ENCODE measurements at places on chromosomes 5 and 9.

GRCh38 chr5:96321345-96321744 is 111.7 kb downstream of the PCSK1 start:
- no peak for DNase-seq

GRCh38 chr5:149427374-149427773 is 48.3 kb upstream of the IL17B start:
- DNase-seq: no peak

DNA sequence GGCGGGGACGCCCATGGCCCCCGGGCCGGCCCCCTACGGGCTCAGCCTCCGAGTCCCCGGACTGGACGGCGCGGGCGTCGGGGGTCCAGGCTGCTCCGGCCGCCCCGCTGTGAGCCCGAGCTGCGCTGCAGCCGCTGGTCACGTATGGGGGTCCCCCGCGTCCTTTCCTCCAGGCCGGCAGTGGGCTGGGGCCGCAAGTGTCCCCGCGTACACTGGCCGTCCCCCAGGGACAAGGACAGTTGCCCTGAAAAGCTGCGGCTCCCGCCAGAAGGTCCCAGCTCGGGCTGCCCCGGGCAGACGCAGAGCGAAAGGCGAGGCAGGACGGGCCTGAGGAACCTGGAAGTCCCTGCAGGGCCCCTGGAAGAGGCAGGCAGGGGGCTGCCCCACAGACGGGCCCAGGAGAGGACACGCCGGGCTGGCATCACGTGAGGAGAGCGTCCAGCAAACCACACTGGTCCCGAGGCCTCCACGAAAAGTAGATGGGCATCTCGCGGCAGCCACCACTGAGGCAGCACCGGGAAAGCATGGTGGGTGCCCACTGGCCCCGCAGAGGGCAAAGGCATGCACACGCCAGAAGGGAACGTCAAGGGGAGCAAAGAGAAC is 3.3 kb upstream of the NKD2 start:
- no peak for DNase-seq

- no peak for DNase-seq
These were observed 37.2 kb downstream of the GOLM1 start for GRCh38 chr9:86061972-86062739.

GRCh38 chr5:91464886-91465646 is 81.9 kb upstream of the ARRDC3 start:
- no peak for DNase-seq

GRCh38 chr9:124264823-124265233 is 7.1 kb downstream of the NEK6 start:
- DNase-seq: no peak

- no peak for DNase-seq
These were observed 12.3 kb downstream of the GFPT2 start for GRCh38 chr5:180340856-180341255.

DNA sequence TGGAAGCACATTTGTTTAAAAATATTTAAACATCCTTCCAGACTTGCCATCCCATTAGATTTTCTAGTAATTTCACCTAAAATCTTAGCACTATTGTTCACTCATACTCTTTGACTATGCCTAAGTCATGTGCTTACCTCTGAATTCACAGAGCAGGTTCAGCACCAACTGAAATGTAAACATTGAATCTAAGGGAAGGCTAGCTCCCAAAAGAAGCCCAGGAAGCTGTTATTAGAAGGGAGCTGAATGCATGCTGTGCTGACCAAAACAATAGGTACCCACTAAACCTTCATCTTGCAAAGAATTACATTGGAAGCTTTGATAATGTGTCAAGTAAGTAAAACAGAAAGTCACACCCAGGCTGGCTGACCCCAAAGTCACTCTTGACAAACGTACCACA is 571.3 kb downstream of the GABRG2 start:
- DNase-seq: no peak

- DNase-seq: no peak
These were observed 36.3 kb downstream of the CXXC5 start for GRCh38 chr5:139684350-139684880.

DNA sequence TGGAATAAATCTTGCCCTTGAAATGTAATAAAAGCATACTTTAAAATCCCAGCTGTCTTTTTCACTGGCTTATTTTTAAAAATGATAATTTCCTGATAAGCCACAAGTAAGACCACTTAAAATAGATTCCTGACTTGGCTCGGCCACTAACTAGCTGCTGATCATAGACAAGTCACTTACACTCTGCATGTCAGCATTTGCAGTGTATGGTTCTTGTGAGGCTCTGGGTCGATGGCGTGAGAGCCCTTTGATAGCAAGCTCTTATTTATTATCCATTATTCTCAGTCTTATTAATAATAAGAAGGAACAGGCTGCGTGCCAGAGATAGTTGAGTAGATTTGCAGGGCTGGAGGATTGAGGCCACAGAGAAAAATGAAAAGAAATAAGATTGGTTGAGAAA is 110.7 kb upstream of the IL12B start:
- no peak for DNase-seq

GRCh38 chr5:93569300-93570160 is 11.5 kb downstream of the NR2F1-AS1 start:
- DNase-seq: no peak

GRCh38 chr9:16559418-16560188 is 310.9 kb downstream of the BNC2 start:
- DNase-seq: no peak

DNA sequence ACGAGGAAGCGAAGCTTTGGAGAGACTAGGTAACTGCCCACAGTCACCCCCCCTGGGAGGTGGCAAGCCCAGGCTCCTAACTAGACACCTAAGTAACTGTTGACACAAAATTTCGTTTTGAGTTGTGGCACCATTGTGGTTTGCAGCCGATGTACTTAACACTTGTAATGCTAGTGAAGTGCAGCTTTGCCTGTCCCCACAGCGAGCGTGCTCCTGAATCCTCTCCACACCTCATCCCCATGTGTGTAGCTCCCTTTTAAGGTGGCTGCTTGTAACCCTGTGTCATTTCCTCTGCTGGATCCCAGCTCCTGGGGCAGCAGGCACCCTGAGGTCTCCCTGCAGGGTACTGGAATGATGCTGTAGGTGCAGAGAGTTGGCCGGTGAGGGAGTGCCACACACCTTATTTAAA is 114.9 kb downstream of the TRIO start:
- no peak for DNase-seq

- no peak for DNase-seq
These were observed 120.9 kb upstream of the C6 start for GRCh38 chr5:41334221-41334620.

DNA sequence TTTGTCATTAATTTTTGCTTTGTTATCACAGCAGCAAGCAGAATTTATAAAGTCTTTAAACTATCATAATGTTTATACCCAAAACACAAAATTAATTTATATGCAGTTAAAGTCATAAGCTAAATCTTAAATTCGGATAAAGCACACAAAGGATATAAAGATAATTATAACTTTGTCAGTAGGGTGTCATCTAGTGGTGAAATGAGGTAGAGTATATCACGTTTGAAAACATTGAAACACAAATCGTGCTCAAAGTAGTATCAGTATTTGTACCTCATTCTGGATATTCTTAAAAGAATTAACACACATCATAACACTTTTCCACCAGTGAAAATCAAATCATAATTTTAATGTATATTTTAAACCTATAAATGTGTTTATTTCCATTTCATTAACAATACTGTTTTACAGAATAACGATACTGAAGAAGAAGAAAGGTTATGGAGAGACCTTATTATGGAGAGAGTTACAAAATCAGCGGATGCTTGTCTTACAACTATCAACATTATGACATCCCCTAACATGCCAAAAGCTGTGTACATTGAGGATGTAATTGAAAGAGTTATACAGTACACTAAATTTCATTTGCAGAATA is 129.5 kb downstream of the NIPBL start:
- no peak for DNase-seq

GRCh38 chr5:158877124-158877581 is 222.6 kb downstream of the EBF1 start:
- no peak for DNase-seq

- DNase-seq: no peak
These were observed 10.3 kb upstream of the AK1 start for GRCh38 chr9:127887792-127888191.

DNA sequence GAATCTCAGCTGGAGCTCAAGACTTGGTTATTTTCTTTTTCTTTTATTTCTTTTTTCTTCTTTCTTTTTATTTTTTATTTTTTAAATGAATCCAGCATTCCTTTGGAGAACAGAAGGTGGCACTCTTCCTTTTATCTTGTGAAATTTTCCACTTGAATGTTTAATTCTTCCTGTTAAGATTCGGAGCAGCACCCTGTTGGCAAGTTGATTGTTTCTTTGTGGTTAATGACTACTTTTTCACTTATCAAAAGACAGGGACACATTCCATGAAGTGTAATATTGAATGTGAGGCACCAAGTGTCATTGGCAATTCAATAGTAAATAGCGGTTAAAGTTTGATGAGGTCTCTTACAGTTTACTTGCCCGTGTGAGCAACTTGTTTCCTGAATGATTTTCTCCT is 240.5 kb upstream of the CHD1 start:
- DNase-seq: no peak

- no peak for DNase-seq
These were observed 168.5 kb upstream of the ISL1 start for GRCh38 chr5:51214746-51215145.

- no peak for DNase-seq
These were observed 31.2 kb downstream of the NLN start for GRCh38 chr5:65753189-65753588.

- DNase-seq: no peak
These were observed 68.8 kb downstream of the SNX18 start for GRCh38 chr5:54586336-54586735.

GRCh38 chr5:170345971-170346370 is 43.2 kb downstream of the KCNMB1 start:
- no peak for DNase-seq

DNA sequence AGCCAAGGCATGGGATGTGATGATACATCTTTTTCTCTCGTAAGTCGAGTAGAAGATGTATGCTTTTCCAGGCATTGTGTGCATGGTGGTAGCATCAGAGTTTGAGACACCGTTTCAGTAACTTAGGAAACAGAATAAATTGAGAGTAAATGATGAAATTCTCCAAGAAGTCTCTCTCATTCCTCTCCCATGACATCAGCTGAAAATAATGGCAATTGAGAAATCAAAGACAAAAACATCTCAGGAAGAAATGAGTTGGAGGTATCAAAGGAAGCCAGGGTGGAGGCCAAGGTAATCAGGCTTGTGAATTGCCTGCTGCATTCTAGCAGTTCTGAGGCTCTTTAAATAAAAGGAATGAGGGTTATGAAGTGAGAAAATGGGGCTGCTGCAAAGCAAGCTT is 53.9 kb downstream of the SGCD start:
- DNase-seq: no peak

DNA sequence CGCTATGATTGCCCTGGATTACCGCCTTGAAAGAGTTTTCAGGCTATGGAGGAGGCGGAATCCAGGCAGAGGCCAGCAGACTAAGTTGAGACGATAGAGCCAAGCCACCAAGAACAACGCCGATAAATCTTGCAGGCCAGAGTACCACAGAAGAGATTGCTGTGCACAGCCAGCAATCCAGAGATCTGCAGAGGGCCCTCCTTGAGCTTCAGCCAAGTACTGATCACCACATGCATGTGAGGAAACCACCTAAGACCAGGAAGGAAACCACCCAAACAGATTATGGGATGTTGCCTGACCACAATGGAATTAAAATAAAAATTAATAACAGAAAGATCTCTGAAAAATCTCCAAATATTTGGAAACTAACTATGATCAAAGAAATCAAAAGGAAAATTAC is 74.9 kb downstream of the GCNT4 start:
- no peak for DNase-seq

- DNase-seq: no peak
These were observed 39.5 kb downstream of the NSUN2 start for GRCh38 chr5:6593148-6594016.

All from H54 (cell line).